ENCODE measurements at places on chromosomes 12 and 14.

DNA sequence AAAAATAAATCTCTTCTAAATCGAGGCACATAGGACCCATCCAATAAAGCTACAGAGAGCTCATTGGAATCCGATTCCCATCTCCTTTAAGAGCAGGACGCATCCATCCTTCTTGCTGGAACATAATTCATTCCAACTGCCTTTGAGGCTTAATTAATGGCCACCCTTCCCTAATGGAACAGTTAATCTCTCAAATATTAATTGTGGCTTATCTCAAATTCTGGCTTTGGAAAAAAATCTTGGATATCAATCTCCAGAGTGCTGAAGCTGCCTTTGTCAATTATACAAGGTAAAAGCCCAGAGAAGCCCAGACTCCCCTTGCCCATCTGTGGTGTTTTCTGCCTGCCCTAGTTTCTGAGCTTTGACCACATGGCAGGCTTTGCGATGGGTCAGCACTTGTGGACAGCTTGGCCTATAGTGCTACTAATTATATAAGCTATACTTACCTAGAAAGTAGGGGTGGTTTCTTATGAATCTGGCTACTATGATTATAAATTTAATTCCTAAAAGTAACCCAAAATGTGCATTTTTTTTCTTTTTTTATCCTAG is 246.3 kb downstream of the NUAK1 start:
- DNase-seq: no peak

DNA sequence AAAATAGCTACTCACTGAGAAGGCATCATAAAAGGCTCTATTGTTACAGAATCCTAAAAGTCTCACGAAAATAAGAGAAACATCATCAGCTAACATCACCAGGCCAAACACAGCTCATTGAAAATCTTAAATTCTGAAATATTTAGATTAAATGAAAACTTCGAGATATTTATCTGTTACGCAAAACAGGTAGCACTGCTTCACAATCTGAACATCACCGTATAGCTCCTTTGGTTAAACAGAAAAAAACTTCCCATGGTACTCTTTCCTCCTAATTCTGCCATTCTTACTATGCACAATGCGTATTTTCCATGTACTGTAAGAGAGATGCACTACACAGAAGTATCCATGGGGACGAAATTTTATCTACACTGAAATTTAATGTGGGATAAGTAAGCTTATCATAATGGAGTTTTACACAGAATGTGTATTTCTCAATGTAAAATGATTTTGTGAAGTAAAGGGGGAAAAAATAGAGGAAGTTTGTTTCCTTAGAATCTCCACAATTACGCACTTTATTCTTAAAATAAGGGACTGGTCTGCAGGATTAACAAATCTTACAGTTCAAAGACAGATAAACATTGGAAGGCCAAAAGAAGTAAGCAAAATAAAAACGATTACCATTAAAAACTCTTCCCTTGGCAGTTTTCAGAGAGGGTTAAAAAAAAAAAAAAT is 1.9 kb downstream of the SGPP1 start:
- no peak for DNase-seq

DNA sequence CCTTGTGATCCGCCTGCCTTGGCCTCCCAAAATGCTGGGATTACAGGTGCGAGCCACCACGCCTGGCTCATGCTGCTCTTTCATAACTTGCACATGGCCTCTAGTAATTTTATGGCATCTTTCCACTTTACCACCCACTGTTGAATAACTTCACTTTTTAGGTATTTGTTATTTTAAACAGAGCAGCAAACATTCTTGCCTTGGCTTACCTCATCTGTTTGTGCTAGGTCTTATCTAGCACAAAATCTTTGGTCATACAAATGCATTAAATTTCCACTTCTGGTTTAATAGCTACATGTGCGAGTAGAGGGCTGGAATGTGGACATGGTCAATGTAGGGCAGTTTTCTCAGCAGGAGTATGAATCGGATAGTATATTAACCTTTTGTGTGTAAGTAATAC is 38.8 kb upstream of the ATF7IP start:
- DNase-seq: no peak

DNA sequence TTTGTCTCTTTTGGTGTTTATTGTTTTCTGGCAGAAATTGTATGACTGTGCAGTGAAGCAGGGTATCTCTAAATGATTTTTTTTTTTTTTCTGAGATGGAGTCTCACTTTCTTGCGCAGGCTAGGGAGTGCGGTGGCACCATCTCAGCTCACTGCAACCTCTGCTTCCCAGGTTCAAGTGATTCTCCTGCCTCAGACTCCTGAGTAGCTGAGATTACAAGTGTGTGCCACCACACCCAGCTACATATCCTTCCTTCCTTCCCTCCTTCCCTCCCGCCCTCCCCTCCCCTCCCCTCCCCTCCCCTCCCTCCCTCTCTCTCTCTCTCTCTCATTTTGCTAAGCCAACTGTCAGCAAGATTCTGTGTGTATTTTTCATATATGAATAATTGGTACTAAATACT is 94.4 kb downstream of the PPHLN1 start:
- no peak for DNase-seq

Data from CD4-positive, alpha-beta T cell treated with Interleukin-1 beta for 1 hour (primary cell).